ENCODE measurements at places on chromosomes 6 and 20.

- no peak for DNase-seq
Observed at GRCh38 chr6:151452750-151453427, 963 bp upstream of the RMND1 start.

DNA sequence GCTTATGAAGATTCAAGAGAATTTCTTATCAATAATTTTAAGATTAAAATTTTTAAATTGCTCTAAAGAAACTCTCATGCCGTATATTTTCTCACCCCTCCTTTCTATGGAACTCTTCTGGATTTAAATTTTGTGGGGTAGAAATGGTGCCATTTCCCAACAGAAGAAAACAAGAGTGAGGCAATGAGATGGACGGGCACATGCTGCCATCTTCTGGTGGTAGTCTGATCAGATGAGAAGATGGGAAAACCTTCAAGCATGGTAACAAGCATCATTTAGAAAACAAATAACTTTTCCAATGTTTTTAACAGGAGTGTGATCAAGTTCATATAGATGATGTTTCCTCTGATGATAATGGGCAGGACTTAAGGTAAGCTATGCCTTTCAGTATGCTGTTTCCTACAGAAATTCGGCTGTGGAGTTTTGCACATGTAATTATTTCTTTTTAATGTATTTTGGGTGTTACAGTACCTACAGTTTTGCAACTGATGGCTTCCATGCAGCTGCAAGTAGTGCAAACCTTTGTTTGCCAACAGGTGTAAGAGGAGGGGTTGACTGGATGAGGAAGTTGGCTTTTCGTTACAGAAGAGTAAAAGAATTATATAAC lies 271.4 kb downstream of the EYA4 start:
- peak; percentile 13 for DNase-seq

- DNase-seq, result no peak
Observed at GRCh38 chr6:14921170-14921569, 324.7 kb upstream of the JARID2 start.

DNA sequence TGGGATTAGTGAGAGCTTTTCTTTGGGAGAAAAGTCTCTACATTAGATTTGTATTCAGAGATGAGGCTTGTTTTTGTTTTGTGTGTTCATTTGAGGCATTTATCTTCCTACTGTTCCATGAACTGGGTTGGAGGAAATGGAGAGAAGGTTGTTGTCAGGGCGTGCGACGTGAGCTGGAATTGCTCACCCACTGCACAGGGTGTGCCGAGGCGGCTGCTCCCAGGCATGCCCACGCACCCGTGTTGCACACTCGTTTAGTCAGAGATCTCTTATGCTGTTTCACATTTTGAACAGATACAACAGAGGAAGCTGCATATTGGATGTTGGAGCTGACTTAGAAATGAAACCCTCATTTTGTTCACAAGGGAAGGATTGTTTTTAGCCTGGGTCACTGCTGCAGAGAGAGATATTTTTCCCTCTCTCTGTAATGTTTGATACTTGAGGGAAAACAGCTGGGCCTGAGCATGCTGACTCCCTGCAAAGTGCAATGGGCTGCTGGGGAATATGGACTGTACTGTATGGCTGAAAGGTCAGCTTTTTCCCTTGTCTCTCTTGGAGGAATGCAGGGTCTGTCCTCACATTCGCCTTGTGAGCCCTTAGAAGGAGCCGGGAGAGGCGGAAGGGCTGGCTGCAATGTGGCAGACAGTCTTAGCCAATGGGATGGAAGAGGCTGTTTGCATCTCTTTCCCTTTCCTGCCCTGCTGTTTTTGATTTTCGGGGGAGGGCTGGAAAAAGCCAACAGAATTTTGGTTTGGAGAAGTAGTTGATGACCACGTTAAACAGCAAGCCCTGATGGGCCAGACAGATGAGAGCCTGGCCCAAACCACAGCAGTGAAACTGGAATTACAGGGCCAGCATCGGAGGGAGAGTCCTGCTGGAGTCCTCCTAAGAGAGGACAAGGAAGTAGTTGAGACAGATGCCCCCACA lies 170.8 kb downstream of the SASH1 start:
- no peak for DNase-seq

DNA sequence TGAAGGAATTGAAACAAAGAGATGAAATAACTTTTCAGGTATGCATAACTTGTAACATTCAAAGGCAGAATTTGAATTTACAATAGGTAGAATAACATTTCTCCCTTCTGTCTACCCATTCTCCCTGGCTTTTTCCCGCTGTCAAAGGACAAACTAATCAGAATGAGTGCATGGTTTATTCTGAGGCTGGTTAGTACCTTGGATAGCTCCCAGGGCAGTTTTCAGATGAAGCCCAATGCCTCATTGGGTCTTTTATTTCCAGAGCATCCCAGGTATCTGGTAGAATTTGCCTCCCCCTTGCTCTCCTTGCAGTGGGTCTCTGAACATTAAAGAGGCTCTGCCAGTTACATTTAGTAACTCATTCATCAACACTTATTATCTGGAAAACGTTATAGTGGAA lies 665.5 kb downstream of the BCKDHB start:
- DNase-seq, result no peak

DNA sequence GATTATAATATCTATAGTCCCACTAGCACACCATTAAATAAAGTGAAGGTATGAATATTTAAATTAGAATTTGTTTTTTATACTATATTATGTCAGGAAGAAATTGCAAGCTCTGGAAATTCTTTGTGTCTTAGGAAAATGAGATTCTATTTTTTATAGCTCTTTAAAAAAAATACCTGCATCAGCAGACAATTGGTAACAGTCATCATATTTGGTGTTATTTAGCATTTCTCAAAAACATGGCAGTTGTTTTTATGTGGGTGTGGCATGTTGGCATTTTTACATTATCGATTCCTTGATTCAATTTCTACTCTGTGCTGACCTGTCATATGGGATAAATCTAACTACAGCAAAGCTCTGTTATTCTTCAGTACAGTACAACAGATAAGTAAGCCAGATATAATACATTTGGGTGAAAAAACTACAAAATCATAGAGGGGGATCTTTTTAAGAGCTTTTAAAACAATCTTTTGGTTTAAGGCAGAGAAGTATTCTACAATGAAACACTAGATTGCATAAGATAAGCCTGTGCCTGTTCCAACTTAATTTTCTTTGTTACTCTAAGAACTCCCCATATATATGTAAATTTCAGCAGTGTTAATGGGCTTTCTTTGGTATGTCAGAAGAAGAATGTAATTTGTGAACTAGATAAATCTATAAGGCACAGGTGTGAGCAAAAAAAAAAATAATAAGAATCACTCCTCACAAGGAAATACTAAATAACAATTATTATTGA lies 71.5 kb downstream of the LAMA2 start:
- no peak for DNase-seq

- DNase-seq, result no peak
Observed at GRCh38 chr6:66675906-66676305, 968.9 kb upstream of the EYS start.

- no peak for DNase-seq
Observed at GRCh38 chr6:70299456-70299855, 3.4 kb downstream of the COL9A1 start.

Measured in stimulated activated CD4-positive, alpha-beta T cell treated with anti-CD3 and anti-CD28 coated beads, Interleukin-12 subunit alpha, Interleukin-12 subunit beta, amount 100 ng/mL, for 24 hours (primary cell).